Ovary (tissue), 10 donors: ENCODE measurements at places on chromosomes 1 and 21. TPM values are rescaled to one million over a fixed set of nuclear protein-coding genes. Genes with fewer than 3 reads are reported as not detected.

HYI gene
- polyA plus RNA-seq, result 77.2 TPM

DYNLT5 gene
- polyA plus RNA-seq, result 0.05 TPM

KRTAP26-1 gene
- not detected for polyA plus RNA-seq

ZNF672 gene
- 10.8 TPM for polyA plus RNA-seq

LIPI gene
- not detected for polyA plus RNA-seq

CYP4A11 gene
- polyA plus RNA-seq, result not detected

PLEKHN1 gene
- polyA plus RNA-seq, result not detected
